Germinal center (tissue), 1 donor: ENCODE measurements at places on chromosomes 1 and 21.

DNA sequence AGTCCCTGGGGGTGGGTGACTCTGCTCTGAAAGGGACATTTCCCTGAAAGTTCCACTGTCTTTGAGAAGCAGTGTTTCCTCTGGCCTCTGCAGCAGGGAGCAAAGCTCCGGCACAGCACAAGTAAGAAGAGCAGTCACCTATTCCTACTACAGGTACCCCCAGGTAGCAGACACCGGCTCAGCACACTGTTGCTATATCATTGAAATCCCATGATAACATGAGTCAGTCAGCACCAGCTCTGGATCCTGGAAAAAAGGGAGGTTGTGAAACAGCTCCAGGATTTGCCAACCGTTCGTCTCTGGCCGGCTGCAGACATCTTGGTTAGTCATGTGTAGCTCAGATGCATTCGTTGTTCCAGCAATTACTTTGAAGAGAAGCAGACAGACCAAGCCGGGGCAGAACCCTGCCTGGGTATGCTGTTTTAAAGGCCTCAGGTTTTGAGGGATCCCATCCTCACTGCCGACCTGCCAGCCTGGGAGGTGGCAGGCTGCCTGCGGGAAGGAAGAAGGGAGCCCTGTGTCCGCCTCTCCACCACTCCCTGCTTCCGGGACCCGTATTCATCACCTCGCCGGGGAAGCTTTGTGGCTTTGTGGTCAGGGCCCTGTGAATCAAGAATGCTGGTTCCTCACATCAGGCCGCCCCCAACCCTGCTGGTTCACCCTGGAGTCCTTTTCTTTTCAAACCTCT, 139.2 kb downstream of the CLIC6 start:
- no peak for DNase-seq

DNA sequence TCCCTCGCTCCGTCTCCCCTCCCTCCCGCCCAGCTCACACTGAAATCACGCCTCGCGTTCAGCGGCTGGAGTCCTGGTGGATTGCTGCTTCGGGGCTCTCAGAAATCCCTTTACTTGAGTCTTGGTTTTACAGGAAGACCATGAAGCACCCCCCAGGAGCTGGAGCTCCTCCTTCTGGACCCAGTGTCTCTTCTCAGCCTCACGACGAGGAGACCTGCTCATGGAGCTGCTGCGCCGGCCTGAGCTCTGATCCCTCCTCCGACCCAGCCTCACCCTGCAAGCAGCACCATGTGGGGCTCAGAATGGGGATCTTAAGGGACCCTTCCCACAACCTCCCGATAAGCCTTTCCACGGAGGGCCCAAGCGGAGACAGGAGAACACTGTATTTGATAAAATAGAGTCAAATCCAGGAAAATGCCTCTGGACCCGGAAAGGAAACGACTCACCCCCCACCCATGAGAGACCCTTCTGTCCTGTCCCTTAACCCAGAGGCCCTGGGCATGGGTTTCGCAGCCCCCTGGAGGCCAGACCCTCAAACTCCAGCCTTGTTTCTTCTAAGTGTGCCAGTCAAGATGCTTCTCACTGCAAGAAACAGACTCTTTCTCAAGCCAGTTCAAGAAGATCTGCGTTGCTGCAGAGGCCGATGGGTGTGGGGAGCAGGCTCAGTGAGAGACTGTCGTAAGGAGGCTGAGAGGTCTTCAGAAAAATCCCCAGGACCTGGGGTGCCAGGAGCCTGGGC, 26.1 kb downstream of the PDE9A start:
- DNase-seq = no peak

DNA sequence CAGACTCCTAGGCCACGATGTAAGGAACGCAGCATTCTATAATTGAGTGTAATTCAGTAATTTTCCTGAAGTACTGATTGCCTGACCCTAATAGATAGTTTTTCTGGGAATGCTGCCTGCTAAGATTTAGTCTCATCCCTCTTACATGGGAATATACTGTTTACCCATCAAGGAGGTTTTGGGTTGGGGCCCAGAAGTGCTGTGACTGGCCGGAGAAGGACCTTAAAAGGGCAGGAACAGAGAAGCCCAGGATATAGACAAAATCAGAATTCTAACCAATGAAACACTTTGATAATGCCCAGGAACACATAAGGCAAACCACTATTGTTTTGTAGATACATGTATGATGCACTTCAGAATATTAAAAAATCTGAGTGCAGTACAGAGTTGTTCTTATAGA, 111.6 kb downstream of the RGS2 start:
- no peak for DNase-seq

GRCh38 chr1:18234790-18235242, 127.2 kb downstream of the IGSF21 start:
- DNase-seq = peak; percentile 72

- DNase-seq = no peak
Measured at GRCh38 chr21:26093122-26093521, 77.4 kb downstream of the APP start.

GRCh38 chr1:208829595-208829994, 585.4 kb upstream of the PLXNA2 start:
- DNase-seq = no peak

GRCh38 chr1:53574621-53575020, 115.4 kb downstream of the DMRTB1 start:
- no peak for DNase-seq

DNA sequence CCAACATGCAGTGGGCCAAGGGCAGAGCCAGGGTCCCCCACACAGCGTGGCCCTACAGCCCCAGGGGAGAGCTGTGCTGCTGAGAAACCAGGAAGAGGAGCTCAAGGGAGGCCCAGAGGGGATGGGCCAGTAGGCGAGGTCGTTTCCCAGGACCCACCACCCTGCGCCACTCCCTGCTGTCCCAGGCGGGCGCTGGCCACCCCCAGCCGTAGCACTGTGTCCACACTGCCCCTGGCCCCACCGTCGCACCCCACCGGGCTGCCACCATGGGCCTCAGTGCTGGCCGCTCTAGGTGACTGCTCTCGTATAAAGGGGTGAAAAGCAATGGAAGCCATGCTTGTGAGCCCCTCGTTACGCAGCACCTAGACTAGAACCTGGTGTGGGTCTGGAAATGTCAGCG, 22.4 kb downstream of the NADK start:
- DNase-seq = no peak

DNA sequence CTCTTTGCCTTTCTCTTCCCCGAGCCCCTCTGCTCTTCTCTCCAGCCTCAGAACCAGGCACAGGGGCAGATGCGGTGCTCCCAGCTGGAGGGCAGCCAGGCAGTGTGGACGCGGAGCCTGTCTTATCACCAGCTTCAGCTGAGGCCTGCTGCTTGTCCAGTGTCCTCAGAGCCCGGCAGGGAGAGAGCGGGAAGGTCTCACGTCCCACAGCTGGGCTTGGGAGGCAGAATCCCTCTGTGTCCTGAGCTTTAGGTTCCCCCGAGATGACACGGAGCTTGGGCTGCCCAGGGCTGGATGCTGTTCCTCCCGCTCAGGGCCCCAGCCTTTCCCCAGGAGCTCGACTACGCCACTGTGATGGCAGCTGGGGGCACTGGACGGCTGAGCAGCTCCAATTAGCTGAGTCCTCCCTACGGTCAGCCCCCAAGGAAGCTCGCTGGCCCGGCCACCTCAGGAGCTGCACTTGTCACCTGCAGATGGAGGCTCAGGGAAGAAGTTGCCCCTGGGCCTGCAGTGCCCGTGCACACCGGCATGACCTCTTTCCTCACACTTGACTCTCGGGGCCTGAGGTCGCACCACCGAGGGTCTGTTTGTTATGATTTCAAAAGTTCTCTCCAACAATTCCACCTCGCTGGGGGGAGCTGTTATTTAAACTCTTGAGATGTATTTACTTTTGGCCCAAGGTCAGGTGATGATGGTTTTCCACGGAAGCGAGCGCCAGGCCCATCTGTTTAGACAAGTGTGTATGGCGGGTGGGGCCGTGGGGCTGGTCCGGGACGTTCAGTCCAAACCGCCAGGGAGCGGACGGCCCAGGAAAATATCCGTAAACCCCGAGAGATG, 127.3 kb downstream of the SIK1 start:
- no peak for DNase-seq

- DNase-seq = no peak
Measured at GRCh38 chr1:156624814-156625435, 5.7 kb downstream of the HAPLN2 start.

DNA sequence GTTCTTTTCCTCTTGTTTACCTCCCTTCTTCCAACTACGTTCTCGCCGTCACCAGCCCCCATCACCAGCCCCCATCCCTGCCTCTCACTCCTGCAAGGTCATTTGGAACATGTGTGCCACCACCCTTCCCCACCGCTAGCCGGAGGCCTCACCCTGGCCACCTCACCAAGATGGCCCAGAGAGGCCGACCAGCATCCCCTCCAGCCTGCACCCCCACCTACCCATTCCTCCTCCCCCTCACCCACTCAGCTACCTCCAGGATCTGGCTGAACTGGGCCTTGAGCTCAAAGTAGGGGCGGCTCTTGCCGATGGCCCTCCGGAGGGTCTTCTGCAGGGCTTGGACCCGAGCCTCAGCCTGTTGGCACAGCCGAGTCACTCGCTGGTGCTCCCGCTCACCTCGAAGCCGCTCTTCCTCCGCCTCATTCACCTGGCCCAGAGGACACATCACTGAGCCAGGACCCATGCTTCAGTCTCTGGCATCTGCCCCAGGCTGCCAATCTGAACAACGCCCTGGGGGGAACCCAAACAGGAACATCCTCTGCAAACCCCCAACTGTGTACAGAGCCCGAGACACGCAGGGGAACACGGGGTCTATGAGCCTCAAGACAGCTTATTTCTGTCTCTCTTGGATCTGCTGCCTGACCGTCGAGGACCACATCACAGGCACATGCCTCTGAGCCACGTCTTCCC, 12.8 kb downstream of the SH3BP5L start:
- DNase-seq = no peak

- peak; percentile 68 for DNase-seq
Measured at GRCh38 chr1:201999625-202000238, 10.7 kb upstream of the ELF3 start.

- no peak for DNase-seq
Measured at GRCh38 chr1:27572679-27573426, 31.1 kb downstream of the AHDC1 start.

DNA sequence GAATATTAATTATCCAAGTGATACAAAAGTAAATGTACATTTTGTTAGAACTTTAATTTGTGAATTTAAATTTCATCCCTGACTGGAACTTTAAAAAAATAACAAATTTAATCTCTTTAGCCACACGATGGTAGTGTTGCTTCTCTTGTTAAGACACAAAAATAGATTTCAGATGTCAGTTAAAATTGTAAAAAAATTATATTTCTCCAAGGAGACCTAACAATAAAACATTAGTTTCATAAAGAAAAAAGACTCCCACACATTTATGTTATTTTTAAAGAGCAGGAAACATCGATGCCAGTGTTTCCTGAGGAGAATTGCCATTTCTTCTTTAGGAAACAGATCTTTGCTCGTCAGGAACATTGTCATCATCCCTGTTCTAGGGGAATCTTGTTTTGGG, 74.0 kb upstream of the DEPDC1 start:
- no peak for DNase-seq

GRCh38 chr1:150024156-150024555, 13.6 kb upstream of the OTUD7B start:
- DNase-seq = no peak

DNA sequence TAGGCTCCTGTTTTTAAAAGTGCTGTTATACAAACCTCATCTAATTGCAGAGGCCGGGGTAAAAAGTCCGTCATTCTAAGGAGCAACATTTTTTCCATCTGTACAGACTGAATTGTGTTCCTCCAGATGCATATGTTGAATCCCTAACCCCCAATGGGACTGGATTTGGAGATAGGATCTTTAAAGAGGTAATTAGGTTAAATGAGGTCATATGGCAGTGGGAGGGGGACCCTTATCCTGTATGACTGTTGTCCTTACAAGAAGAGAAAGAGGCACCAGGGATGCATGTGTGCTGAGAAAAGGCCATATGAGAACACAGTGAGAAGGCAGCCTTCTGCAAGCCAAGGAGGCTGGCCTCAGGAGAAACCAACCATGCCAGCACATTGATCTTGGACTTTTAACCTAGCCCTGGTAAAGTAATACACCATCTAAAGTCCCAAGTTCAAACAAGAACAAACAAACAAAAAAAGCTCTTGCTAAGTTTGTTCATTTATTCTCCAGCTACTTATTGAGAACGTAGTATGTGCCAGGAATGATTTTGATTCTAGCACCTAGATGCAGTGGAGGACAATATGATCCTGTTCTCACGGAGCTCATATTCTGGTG, 352.4 kb downstream of the NTNG1 start:
- no peak for DNase-seq
